GM12864 (cell line): ENCODE measurements at places on chromosomes 7 and 10.
A peak's percentile ranks its signal among the peaks of the same experiment; 100 is the strongest.

GRCh38 chr10:14389981-14390590 lies 59.4 kb upstream of the FRMD4A start:
- DNase-seq = peak; percentile 65

DNA sequence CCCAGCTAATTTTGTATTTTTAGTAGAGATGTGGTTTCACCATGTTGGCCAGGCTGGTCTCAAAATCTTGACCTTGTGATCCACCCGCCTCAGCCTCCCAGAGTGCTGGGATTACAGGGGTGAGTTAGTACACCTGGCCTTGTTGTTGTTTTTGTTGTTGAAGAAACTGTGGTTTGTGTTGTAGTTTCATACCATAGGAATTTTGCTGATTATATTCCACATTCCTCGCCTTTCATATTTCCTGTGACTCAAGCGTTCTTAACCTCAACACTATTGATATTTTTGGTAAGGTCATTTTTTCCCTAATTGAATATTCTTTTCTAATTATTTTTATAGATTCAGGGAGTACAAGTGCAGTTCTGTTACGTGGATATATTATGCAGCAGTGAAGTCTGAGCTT lies 16.7 kb downstream of the LIPF start:
- DNase-seq = no peak

DNA sequence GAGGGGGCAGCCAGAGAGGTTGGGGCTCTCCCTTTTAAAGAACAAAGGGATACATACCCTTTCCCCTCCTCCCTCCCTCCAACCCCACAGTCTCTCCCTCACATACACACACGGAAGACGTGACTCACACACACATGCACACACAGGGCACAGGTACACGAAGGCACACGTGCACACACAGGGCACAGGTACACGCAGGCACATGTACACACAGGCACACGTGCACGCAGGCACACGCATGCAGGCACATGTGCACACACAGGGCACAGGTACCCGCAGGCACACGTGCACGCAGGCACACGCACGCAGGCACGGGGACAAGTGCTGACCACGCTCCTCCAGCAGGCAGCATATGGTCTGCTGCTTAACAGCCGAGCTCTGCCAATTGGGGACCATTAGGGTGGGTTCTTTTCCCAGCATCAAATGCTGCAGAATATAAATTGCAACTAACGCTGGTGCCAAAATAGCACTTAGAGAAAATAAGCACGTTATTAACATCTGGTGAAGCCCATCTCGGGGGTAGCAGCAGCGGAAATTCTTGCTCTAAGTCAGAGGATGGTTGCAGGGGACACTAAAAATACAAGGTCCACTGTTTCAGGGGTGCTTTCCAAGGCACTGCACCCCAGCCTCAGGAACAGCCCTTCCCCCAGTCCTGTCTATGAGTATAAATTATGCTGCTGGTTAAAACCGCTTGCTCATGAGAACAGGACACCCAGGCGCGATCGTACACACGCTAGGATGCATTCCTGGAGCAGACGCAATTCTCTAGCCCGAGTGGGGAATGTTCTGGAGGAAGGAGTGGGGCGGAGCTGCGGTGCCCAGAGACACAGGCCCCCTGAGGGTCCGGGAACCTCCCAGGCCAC lies 55.2 kb upstream of the TNRC18 start:
- DNase-seq = no peak

- DNase-seq = peak; percentile 8
Observed at GRCh38 chr7:64876792-64877713, 26.0 kb upstream of the ZNF273 start.

- DNase-seq = no peak
Observed at GRCh38 chr10:5663692-5664427, 2.5 kb downstream of the ASB13 start.

- no peak for DNase-seq
Observed at GRCh38 chr7:105871142-105871541, 5.3 kb downstream of the ATXN7L1 start.

- no peak for DNase-seq
Observed at GRCh38 chr10:71534568-71535194, 138.0 kb downstream of the CDH23 start.
